AG04450 (cell line): ENCODE measurements at places on chromosomes 12 and 14.

- DNase-seq = no peak
These were observed 485 bp downstream of the PELI2 start for GRCh38 chr14:56118611-56119181.

GRCh38 chr14:103227094-103227768 is 104.0 kb downstream of the TNFAIP2 start:
- no peak for DNase-seq

DNA sequence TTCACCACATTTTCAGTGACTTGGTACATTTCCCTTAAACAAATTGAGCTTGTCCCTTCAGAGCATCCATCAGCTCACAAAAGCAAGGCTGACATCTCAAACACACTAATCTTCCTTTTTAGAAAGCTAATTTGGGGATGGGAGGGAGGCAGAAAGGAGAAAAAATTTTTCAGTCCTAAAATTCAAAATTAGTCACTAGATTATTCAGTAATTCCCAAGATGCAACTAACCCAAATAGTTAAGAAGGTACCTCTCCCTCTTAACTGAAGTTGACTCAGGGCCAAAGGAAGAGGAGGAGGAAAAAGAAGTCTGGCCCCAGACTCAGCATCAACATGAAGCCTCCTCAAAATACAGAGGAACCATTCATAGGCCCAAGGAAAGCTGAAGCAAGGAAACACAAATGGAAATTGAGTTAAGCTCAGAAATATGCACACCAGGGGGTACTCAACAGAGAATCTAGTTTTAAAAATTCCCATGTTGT is 21.7 kb downstream of the CBX5 start:
- no peak for DNase-seq

- DNase-seq = no peak
These were observed 87.4 kb downstream of the TSPAN9 start for GRCh38 chr12:3164454-3165077.

- no peak for DNase-seq
These were observed 133.5 kb downstream of the KTN1 start for GRCh38 chr14:55713486-55713885.

GRCh38 chr12:40229690-40230651 is 5.2 kb downstream of the LRRK2 start:
- DNase-seq = no peak

DNA sequence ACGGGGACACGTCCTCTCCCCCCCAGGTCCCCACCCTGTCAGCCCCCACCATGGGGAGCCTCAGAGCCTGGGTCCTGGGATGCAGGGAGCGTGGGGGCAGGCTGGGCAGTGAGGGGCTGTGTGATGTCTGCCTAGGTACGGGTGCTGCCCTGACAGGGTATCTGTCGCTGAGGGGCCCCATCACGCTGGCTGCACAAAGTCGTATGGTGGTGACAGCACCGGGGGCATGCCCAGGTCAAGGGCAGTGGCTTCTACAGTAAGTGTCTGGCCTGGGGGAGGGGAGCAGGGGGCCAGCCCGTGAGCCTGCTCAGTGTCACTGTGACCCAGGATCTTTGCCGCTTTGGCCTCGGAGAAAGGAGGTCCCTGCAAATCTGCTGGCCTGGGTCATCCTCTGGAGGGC is 23.3 kb downstream of the PAPLN start:
- DNase-seq = no peak

DNA sequence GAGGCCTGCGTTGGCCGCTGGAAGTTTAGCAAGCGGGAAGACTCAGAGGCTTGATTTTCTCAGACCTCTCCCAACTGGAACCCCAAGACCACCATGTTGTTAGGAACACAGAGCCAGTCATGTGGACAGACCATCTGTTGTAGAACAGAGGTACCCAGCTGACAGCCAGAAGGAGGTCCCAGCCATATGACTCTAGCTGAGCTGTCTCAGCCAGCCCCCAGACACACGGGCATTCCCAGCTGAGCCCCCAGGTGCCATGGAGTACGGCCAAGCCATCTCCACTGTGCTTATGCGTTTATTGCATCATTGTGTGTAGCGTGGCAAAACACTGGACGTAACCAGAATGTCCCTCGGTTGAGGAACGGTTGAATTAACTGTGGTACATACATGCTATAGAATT is 421.9 kb downstream of the TMEM132D start:
- DNase-seq = no peak

DNA sequence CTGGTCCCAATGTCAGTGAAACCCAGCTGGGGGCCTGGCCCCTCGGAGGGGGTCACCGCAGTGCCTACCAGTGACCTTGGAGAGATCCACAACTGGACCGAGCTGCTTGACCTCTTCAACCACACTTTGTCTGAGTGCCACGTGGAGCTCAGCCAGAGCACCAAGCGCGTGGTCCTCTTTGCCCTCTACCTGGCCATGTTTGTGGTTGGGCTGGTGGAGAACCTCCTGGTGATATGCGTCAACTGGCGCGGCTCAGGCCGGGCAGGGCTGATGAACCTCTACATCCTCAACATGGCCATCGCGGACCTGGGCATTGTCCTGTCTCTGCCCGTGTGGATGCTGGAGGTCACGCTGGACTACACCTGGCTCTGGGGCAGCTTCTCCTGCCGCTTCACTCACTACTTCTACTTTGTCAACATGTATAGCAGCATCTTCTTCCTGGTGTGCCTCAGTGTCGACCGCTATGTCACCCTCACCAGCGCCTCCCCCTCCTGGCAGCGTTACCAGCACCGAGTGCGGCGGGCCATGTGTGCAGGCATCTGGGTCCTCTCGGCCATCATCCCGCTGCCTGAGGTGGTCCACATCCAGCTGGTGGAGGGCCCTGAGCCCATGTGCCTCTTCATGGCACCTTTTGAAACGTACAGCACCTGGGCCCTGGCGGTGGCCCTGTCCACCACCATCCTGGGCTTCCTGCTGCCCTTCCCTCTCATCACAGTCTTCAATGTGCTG is 11.0 kb downstream of the ZBTB39 start:
- DNase-seq = no peak

GRCh38 chr14:102952276-102952675 is 29.8 kb downstream of the AMN start:
- no peak for DNase-seq

DNA sequence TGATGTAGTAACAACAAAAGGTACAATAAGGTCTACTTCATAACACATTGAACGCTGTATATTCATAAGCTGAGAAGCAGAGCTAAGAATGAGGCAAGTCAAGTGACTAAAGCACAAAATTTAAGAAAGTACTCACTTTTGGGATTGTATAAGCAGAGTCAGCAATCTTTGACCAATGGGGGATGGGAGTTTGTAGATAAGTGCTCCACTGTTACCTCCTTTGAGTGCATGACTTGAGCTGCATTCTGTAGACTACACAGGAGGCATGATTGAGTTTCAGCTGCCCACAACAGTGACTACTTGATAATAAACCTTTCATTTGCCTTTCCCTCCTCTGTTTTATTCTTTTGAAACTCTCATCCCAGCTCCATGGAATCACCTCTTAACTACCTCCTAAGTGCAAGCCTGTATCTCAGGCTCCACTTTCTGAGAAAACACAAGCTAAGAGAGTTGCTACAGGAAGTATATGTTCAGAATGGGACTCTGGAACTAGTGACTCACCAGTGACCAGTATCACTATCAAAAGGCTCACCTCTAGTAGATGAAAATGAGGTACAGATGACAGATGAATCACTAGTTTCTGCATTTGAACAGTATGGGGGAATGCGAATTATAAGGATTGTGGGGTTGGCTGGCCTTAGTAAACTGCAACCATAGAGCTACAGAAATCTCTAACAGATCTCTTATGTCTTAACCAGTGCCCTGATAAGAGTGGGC is 49.2 kb downstream of the SLC35F4 start:
- DNase-seq = no peak
